ENCODE measurements at places on chromosomes 1 and 21.
A peak's percentile ranks its signal among the peaks of the same experiment; 100 is the strongest.

DNA sequence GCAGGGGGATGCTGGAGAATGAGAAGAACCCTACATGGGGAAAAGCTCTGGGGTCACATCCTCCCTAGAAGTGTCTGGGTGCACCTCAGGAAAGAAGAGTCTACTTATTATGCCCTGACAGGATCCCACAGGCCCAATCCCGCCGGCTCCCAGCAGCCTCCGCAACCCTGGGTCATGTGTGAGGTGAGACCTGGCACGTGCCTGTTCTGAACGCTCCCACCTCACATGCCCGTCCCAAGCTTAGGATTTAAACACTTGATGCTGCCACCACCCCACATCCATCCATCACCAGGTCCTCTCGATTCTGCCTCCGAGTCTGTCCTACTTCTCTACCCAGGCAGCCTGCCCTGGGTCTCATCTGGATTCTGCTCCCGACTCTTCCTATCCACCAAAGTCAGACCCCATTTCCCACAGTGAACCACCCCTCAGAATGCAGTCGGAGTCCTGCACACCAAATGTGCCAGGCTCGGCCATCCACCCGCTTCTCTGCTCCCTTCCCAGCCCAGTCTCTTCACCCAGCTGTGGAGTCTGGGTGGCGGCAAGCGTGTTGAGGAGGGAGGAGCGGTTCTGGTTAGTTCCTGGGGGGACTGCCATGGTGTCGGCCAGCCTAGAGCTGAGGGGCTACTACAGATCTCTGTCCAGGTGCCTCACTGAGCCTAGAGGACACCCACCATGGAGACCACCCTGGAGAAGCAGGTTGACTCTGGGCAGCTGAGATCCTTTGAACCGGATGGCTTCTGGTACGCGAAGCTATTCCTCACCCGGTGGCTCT lies 23.9 kb downstream of the SLC2A1 start:
- DNase-seq: no peak

DNA sequence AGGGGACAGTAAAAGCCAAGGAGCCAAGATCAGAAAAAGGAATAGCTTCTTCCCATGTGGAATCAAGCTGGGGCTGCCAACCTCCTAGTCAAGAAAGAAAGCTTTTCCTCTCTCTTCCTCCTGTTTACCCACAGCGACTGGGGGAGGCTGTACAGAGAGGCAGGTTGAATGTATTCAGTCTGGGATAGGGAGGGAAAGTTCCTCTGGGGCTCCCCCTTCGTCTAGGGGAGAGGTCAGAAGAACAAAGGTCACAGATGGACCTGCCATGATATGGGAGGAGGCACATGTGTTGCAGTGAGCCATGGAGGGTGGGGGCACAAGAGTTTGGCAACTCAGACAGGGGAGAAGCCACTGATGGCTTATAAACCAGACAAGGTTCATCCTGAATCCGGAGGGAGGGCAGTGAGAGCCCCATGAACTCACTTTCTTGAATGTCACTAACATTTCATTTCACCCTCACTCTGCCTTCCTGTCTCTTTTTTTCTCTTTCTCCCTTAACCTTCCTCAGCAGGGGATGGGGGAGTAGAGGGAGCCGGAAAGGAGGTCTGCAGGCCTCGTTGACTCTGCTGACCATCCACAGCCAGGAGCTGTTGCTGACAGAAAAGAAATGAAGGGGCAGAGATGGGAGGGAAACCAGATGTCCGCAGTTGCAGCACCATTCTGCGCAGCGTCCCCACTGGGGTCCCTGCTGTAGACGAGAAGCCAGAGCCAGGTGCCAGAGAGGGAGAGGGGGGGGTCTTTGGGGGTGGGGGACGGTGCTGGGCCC lies 61.1 kb downstream of the PLXNA2 start:
- peak; percentile 32 for DNase-seq

GRCh38 chr1:67579623-67580394 lies 105.2 kb upstream of the GADD45A start:
- no peak for DNase-seq

DNA sequence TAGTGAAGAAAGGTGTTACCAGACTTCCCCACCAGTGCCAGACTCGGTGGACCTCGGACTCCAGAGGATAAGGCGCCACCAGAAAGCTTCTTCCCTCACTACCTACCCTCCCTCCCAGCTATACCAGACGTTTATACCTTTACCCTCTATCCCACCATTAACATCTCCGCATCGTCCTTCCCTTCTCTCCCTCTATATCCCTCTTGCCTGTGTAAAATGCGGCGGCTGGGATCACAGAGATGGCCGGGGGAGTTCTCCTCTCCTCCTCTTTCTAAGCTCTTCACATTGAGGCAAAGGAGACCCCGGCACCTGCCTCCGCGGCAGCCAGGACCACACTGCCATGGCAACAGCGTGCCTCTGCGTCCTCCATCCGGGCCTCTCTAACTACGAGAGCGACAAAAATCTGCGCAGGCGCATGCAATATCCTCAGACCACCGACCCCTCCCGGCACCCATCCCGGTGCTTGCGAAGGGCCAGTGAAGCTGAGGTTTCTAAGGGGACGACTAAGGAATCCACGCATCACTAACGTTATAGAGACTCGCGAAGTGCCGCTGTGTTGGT lies at the start of gene CCDC181:
Gene CCDC181 (minus strand): TSS at position 394 of the 561 bp plus-strand sequence. CDS start 2,547 bp downstream, outside the sequence.
- DNase-seq: peak; percentile 7

- no peak for DNase-seq
Measured at GRCh38 chr1:205313563-205314308, 7.8 kb downstream of the NUAK2 start.

DNA sequence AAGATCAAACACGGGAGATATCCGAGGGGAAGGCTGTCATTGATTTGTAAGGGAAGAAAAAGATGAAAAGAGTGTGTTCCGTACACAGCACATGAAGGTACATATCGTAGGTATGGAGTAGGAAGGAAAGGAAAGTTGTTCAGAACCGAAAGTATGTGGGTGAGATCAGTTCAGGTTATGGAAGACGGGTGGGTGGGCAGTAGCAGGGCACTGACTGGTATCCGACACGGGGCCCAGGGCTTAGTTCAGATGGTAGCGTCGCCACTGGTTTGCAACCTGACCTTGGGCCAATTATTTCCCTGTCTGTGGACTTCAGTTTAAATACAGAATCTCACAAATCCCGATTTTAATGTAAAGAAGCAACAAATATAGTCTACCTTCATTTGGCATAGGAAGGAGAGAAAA lies 27.8 kb upstream of the A3GALT2 start:
- no peak for DNase-seq

DNA sequence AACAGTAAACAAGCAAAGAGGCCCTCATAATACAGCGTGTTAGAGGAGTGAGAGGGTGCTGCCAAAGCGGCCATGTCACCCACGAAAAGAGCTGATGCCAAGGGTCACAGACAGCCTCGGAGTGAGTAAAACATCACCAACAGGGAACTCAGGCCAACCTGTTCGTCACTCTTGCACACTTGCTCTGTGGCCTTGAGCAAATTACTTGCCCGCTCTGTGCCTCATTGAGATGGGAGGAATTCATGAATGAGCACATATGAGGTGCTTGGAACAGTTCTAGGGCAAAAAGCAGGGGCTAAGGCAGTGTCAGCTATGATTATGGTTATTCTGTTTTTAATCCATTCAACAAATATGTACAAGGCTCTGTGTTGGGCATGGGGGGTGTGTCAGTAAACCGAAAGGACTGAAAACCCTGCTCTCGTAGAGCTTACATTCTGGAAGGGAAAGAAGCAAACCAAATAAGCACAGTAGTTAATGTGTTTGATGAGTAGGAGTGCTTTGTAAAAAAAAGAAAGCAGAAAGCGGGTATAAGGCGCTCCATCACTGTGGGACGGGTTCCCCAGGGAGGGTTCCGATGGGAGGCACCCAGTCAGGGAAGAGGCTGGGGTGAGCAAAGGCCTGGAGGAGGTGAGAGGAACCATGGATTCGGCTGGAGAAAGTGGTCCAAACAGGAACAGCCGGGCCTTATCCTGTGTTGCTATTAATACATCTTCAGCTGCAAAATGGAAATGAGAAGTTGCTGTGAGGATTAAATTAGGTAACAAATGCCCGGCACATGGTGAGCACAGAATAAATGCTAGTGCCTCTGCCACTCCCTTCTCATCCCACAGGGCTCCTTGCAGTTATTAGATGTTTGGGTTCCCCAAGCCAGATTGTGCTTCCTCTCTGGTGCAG lies 39.5 kb upstream of the RD3 start:
- no peak for DNase-seq

GRCh38 chr1:162884831-162885230 lies 23.9 kb upstream of the CCDC190 start:
- DNase-seq: no peak

- DNase-seq: no peak
Measured at GRCh38 chr1:207646944-207647579, 2.1 kb downstream of the CR1L start.

DNA sequence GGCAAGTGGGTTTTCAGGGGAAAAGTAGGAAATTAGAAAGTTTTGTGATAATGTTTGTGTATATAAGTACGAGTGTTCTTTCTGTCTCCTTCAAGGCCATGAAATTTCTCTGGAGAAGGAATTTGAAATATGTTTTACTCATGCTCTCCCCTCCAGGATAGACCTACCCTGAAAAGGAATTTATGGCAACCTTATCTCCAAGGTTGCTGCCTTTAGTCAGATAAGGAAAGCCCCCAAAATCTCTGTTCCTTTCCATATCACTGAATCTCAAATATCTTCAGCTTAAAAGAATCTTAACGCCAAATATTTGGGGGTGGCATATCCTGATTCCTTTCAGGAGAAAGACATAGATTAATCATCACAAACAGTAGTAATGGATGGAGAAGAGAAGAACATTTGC lies 499 bp upstream of the C4BPB start:
- no peak for DNase-seq

GRCh38 chr1:9193233-9193625 lies 41.3 kb upstream of the H6PD start:
- DNase-seq: no peak

GRCh38 chr21:43675871-43676270 lies 16.5 kb downstream of the RRP1B start:
- no peak for DNase-seq

DNA sequence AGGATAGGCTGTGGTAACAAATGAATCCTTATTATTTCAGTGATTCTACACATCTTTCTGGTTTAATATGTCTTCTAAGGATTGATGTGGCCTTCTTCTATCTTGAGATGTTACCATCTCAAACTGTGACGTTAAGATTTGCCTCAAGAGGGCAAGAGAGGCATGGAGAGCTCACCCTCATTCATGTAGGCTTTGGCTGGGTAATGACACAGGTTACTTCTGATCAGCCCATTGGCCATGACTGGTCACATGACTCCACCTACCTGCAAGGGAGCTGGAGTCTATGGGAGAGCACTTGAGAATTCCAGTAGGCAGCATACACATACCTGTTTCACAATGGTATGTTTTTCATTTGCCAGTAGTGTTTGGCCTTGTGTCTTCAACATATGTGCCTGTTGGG lies 30.0 kb downstream of the CACHD1 start:
- DNase-seq: no peak

GRCh38 chr1:110672001-110672752 lies 2.6 kb downstream of the KCNA3 start:
- peak; percentile 7 for DNase-seq

DNA sequence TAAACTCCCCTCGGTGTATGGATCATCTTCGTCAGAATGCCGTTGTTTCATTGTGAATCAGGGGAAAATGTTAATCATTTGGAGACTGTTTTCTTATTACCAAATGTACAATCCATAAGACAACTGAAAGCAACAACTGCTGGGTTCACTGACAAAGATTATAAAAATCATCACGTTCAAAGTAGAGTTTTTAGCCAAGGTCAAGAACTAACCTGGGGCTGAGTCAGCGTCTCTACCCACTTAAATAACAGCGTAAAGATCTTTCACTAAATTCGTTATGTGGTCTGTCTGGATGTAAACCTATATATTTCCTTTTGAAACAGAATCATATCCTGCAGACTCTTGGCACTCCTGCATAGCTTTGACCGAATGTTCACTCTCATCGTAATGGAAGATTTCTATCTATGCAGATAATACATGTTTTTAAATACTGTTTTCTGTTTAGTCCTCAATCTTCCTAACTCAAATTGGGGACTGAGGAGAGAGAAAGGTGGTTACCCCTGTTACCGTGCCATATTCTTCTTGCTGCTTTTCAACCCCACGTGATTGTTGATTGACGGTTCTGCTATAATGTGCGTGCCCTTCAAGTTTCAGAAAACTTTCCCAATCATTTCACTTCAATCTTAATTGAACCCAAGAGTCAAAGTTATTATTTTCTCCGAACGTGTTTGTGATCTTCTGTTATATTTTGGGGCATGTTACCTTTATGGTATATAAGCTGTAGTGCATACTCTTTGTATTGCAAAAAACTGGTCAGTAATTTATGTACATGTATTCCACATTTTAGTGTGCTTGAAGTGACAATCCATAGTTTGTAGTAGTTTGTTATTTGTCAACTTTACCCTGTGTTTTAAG lies 15.6 kb upstream of the NCMAP start:
- DNase-seq: no peak

DNA sequence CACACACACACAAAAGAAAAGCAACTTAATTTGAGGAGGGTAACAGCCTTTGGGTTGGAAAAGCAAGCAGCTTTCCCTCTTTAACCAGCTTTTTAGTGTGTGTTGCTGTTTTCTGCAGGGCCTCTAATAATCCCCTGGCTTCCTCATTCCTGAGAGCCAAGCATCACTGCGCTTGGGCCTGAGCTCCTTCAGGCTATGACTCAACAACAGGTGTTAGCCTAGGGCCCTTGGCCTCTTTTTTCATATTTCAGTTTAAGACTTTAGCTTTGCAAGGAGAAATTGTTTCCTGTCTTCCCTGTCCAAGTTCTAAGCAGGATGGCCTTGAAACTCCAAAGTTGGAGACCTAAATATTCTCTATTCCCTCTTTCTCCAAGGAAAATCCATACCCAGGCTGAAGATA lies 26.2 kb upstream of the SNX27 start:
- no peak for DNase-seq

- peak; percentile 30 for DNase-seq
Measured at GRCh38 chr21:17697473-17697872, 84.8 kb upstream of the BTG3 start.

DNA sequence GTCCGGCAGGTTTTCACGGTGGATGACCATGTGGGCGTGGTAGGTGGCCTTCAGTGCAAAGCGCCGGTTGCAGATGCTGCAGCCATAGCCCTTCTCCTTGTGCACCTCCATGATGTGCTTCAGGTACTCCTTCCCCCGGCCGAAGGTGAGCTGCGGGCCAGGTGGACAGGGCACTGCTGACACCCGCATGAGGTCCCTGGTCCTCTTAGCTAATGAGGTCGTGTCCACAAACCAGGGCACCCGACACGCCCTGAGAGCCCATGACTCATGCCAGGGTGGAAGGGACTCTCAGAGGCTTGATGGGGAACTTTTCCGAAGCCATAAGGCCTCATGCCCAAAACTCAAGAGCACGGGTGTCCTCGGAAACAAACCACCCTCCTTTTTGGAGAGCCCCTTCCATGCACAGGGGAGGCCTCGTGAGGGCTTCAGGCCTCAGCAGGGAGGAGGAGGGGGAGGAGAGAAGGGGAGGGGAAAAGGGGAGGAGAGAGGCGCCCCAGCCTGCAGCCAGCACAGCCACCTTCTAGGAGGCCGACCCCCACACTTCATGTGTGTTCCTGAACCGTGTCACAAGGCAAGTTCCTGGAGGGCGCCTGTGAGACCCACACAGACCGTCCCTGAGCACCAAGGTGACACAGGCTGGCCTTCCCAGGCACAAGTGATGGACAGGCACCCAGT lies 54.4 kb upstream of the RIPK4 start:
- no peak for DNase-seq

- peak; percentile 52 for DNase-seq
Measured at GRCh38 chr1:100543640-100544039, 5.7 kb downstream of the GPR88 start.

All from hematopoietic multipotent progenitor cell treated with erythropoietin and hydrocortisone succinate and interleukin-3 and kit ligand, for 8 days (in vitro differentiated cells).